ENCODE measurements at places on chromosomes 1 and 21.

- DNase-seq = no peak
These were observed 150.1 kb upstream of the ZNF644 start for GRCh38 chr1:91171898-91172297.

DNA sequence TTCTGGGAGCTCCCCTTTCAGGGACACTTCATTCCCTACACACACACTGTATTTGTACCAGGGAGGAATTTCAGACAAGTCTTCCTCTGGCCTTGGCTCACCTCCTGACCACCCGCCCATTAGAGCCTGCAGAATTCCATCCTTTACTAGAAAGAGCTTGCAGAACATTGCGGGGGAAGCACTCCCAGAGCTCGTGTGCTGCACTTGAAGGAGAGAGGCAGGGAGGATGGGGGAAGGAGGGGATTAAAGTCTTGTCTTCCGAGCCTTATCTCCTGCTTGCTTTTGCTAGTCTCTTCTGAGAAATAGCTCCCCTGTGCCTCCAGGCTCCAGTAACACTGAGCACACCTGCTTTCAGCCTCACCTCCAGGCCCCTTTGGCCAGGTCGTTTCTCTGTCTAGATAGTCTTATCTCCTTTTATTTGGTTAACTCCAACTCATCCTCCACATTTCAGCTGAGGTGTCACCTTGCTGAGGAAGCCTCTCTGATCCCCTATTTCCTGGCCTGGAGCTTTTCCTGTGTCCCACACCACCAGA lies 62.0 kb downstream of the PCNX2 start:
- DNase-seq = no peak

DNA sequence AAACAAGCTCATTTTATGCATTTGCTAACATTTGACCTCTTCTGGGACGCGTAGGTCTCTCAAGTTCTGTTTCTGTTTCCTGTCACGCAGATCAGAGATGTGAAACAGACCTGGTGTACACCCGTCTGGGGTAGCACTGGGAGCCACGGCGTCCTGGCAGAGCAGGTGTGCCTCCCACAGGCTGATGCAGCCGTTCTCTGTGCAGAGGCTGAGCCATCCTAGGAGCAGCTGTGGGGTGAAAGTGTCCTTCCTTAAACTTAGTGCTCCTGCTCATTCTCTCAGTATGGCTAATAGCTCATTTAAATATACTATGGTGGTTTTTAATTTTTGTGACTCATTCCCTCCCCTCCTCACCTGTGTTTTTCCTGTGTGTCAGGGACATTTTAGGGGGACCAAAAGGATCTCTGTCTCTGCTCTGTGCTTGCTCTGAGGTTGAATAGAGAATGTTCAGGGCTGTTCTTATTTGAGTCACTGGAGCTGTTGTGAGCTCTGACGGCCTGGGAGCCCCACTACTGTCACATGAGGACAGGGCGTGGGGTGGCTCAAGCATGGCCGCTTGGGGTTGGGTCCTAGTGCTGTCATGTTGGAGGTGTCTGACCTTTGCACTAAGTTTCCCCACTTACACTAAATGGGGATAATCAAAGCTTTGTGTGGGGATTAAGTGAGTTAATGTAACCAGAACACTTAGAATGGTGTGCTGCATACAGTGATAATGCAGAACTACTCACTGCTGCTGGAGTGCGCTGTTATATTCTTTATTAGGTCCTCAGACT lies 43.0 kb downstream of the GALNT2 start:
- DNase-seq = no peak

GRCh38 chr1:25210728-25211127 lies 21.6 kb downstream of the SYF2 start:
- DNase-seq = no peak

DNA sequence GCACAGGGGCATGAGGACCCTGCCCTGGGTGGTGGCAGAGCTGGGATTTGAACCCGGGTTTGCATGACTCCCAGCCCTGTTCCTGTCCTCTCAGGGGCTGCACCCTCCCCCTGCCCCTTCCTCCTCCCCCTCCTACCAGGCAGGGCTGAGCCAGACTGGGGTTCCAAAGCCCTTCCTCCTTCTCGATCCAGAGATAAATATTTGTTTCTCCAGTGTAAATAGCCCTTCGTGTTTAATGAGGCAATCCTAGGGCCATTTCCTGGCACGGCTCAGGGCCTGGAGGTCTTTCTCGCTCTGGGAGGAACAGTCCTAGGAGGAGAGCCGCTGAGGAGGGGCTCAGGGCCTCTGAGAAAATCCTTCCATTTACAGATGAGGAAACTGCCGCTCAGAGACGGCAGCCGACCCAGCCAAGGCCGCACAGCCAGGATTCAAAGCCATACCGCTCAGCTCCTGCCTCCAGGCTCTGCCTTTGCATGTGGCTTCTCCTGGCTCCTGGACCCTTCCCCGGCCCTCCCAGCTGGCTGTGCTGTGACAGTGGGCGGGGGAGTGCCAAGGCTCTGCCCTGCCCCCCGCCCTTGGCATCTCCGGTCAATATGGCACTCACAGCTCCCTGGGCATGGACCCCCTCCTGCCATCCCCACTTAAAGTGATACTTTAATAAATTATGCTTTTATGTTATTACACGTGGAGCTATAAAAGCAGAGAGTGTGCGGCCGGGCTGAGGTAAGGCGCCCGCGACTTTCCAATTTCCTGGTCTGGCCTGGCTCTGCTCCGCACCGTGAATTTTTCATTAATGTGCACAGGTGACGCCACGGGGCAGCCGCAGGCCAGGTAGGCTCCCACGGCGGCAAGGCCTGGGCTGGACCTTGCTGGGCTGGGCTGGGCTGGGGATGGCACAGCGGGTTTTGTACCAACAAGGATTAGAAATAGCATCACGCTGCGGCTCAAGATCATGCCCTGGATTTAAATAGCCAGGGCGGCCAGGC lies 114.7 kb upstream of the WNT4 start:
- no peak for DNase-seq

DNA sequence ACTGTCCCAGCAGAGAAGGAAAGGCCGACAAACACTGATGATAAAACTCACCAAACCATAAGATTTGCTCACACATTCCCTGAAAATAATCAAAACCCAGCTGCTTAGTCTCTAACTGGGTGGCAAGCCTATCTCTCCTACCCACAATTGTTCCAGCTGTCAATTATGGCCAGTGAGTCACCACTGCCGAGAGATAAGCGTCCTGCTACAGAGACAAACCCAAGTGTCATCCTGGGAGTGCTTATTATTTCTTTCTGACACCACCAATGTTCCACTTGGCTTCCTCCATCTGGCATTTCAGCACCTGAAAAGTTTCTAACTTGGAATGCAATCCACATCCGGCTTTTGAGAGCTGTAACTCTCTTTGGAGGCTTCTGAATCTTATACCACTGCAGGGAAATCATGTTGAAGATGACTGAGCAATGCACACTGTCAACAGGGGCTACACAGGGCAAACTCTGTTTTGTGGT lies 51.5 kb upstream of the VAV3 start:
- DNase-seq = no peak

- no peak for DNase-seq
These were observed 35.4 kb upstream of the SCMH1 start for GRCh38 chr1:41277371-41277975.

Measured in activated gamma-delta T cell (primary cell).